Karpas-422 (cell line): ENCODE measurements at places on chromosomes 6 and 20.

DNA sequence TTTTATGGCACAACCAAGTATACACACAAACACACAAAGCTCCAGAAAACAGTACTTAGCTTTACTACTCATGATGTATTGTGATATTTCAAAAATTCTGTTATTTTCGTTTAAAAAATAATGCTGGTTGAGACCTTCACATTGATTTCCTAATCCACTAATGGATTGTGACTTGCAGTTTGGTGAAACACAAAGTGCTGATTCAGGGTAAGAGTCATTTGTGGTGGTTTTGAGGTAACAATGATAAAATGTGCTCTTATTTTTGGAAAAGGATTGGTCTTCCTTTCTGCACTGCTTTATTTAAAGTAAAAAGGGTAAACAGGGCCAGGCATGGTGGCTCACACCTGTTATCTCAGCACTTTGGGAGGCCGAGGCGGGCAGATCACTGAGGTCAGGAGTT is 1.9 kb downstream of the AAR2 start:
- DNase-seq, result no peak

DNA sequence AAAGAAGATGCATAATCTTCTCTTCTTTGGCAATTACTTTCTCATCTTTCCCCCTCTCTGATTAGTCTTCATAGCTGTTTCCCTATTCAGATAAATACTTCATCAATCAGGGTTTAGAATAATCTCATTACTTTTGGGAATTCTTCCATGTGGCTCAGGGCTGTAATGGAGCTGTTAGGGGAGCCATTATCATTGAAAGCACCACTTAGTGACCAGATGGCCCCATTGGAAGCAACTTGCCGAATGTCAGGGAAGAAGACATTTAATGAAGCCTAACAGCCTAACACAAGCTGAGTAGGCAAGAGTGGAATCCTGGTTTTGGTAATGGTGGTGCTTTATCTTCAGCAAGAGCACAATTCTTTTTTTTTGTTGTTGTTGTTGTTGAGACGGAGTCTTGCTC is 45.0 kb downstream of the TIAM2 start:
- no peak for DNase-seq

DNA sequence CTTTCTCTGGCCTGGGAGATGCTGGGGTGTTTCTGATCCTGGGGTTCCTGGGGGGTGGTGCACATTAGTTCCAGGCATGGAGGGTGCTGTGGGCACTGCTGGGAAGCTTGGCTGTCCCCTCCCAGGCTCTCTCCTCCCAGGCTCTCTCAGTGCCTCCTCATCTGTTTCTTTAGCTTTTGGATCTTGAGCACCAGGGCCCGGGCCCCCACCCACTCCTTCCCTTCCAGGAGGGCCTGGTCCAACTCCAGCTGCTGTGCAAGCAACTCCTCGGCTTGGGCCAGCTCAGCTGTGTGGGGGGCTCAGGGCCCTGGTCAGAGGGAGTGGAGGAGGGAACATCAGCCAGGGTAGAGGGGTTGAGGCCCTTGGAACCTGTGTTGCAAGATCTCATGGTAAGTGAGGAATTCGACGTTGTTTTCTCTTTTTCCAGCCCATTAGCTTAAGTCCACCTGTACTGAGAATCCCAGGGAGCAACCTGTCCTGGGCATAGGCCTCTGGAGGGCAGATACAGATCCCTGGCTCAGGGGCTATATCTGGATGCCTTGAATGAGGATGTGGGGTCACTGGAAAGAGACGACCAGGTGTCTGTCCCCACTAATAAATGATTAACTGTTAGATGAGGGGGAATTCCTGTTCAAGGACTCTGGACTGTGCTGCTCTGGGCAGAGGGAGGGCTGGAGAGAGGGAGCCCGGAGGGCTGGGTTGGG is 34.5 kb upstream of the HLA-A start:
- DNase-seq, result no peak

DNA sequence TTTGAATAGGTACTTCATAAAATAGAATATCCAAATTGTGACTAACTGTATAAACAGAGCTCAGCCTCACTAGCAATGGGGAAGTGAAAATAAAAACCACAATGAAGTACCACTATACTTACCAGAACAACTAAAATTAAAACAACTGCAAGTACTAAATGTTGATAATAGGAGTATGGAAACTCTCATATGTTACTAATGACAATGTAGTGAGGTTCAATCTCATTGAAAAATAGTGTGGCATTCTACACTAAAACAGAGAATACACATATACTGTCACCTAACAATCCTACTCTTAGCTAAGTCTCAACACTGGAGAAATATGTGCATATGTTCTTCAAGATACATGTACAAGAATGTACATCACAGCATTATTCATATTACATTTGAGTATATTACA is 132.0 kb upstream of the CARMIL1 start:
- no peak for DNase-seq

- DNase-seq, result peak; percentile 30
These were observed at the start of gene SASH1 for GRCh38 chr6:148342350-148343046. Gene SASH1, plus strand, starts transcription at chr6:148342838. Its CDS starts 230 bp downstream, at chr6:148343068.

DNA sequence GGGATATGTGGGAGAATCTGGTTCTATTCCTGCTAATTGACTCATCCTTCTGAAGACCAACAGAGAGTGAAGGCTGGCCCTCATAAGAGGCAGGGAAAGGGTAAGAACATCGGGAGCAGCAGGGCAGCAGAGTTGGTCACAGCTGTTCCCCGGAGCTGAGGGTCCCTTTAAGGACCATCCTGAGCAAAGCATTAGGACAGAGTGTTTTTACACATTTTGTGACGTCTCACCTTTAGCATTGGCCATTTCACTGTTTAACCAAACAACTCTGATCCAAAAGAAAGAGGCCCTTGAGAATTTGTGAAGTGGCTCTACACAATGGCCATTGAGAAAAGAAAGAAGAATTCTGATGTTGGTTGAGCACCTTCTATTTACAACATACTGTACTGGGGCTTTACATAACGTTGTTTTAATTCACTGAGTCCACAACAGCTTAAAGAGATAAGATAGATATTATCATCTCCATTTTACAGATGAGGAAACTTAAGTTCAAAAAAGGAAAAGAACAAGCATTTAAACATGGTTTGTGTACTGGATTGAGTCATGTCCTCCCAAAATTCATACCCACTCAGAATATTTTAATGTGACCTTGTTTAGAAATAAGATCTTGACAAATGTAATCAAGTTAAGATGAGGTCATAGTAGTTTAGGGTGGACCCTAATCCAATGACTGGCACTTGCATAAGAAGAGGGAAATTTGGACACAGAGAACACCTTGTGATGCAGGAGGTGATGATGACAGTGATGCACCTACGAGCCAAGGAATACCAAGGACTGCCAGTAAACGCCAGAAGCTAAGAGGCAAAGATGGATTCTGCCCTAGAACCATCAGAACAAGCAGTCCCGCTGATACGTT is 62.0 kb downstream of the VGLL2 start:
- no peak for DNase-seq

- DNase-seq, result no peak
These were observed 324.3 kb upstream of the ZFP64 start for GRCh38 chr20:52515877-52516276.

GRCh38 chr6:116015983-116016382 is 44.7 kb downstream of the FRK start:
- no peak for DNase-seq

DNA sequence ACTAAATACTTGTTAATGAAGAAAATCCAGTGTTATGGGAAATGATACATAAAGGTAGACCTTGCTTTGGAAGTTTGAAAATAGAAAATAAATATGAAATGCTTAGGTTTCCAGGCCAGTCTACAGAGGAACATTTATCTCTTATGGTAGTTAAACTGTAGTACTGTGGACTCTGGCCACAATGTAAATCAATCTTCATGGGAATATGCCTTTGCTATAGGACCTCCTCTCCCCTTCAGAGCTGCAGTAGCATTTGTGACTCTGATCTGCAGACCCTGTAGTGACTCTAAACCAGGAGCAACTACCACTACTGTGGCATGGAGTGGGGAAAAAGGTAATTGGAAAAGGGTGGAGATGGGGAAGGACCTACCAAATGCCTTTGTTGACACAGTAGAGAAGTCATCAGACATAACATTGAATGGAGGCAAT is 4.5 kb downstream of the HSPA1A start:
- DNase-seq, result no peak

DNA sequence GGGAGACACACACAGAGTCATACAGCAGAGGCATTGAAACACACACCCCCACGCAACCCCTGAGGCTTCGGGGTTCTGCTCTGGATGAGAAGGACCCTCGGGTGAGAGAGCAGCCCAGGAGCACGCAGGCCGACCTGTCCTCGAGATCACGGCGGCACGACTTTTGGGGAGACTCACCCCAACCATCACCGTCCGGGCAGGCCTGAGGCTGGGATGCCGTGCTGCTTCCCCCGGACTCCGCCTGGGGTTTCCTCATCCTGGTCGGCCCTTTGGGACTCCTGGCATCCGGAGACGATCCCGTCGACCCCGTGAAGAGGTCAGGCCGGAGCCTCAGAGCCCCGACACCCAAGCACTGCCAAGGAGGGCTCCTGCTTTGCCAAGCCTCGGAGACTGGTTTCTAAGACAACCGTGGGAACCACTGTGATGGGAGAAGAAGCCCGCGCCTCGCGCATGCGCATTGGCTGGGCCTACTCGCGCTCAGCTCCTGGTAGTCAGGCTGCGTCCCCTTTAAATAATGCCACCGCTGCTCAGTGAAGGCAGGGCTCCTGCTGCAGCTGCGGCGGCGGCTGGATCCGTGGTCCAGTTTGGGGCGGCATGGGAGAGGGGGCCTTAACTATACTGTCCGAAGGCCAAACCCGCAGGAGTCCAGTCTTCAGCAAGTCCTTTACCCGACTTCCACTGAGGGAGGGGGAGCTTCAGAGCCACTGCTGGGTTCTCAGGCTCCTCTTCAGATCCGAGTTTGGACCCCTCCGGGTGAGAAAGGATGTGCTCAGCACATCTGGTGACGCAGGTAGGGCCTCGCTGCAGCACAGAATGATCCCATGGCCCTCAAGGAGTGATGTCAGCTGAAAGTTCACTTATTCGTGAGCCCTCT is 171.4 kb upstream of the ZNF337 start:
- DNase-seq, result peak; percentile 71

DNA sequence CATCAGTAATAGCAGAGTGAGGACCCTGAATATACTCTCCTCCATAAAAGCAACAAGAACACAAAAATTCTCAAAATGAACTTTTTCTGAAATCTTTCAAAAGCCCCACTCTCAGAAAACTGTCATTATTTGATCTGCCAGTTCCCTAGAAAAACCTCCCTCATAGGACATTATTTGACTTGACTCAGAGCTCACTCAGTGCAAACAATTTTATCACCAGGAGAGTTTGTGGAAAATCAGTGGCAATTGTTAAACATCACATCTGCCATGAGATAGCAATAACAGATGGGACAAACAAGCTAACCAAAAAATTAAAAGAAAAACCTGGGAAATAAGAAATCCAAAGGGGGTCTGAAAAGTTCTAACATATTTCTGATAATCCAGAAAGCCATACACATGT is 100.0 kb downstream of the ATG5 start:
- DNase-seq, result no peak

DNA sequence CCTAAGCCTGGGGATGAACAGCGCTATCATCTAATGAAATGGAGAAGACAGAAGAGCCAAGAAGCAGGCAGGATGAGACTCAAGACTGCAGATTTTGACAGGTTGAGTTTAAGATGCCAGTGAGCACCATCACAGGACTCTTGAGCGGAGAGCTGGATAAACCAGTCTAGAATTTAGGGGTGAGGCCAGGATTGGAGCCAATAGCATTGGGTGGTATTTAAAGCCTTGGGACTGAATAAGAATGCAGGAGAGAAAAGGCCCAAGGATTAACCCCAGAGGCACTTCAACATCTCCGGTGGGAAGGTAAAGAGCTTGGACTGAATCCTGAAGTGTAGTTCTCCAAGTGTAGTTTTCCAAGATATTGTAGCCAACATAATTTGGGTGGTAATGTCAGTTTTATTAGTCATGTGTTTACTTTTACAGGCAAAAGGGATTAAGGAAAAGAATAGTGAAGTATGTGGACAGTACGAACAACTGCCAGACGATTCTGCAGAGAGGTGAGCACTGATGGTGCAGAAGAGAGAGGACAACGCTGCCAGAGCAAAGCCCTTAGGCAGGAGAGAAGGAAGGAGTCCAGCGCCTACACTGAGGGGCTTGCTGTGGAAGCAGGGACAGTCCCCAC is 85.2 kb downstream of the DTNBP1 start:
- DNase-seq, result no peak

DNA sequence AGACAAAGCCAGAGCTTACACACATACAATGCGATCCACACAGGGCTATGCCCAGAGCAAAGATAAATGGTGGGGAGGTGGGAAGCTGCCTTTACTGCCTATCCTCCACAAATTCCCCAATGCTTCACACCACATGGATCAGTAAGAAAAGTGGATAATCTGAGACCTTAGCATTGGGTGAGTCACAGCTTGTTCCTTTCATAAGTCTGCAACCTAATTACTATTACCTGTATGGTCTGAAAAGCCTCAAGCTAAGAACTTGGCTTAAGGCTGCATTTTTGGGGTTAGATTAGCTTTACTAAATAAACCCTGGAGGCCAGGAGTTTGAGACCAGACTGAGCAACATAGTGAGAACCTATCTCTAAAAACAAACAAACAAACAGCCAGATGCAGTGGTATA is 66.0 kb upstream of the BTBD3 start:
- DNase-seq, result no peak

DNA sequence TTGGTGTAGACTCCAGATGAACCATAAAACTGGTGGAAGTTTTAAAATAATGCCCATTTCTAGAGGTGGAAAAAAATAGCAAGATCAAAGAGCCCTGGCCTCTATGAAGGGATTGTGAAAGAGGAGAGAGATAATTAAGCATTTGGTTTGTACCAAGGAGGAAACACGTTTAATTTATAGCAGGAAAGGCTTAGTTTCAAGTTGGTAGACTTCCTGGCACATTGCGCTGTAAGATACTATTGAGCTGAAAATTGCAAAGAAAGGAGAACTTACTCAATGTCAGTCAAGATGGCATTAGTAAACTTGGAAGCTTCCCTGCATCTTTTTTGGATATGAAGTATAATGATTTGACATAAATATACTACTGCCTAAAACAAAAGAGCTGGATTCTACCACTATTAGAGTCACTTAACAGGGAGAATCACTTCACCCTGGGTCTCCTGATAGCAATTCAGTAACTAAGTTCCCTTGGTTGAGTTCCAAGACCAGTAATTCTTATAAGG is 24.4 kb downstream of the MARCKS start:
- DNase-seq, result no peak

- DNase-seq, result no peak
These were observed 245.1 kb upstream of the AFDN start for GRCh38 chr6:167581637-167582036.

- no peak for DNase-seq
These were observed 85.5 kb upstream of the TENT5A start for GRCh38 chr6:81838031-81838430.

GRCh38 chr20:5181958-5182357 is 55.1 kb downstream of the CDS2 start:
- DNase-seq, result no peak

DNA sequence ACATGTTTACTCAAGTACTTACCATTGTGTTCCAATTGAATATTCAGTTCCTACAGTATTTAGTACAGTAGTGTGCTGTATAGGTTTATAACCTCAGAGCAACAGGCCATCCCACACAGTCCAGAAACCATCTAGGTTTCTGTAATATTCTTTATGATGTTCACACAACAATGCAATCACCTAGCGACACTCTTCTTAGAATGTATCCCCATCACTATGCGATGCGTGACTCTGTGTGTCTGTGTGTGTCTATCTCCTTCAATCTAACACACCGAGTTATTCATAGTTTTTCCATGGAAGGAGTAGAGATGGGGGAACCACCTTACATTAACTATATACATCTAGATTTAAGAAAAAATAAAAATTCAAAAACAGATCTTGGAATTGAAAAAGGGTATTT is 161.7 kb downstream of the INSM1 start:
- no peak for DNase-seq

- DNase-seq, result no peak
These were observed 351.1 kb downstream of the HAO1 start for GRCh38 chr20:7589164-7589563.

- DNase-seq, result no peak
These were observed 626.0 kb downstream of the RNF144B start for GRCh38 chr6:19013026-19013705.
